ENCODE measurements at places on chromosomes 13 and 19. TPM values are rescaled to one million over a fixed set of nuclear protein-coding genes. Genes with fewer than 3 reads are reported as not detected.

- DNase-seq, result no peak
These were observed 54.5 kb downstream of the RAB20 start for GRCh38 chr13:110506859-110507566.

DNA sequence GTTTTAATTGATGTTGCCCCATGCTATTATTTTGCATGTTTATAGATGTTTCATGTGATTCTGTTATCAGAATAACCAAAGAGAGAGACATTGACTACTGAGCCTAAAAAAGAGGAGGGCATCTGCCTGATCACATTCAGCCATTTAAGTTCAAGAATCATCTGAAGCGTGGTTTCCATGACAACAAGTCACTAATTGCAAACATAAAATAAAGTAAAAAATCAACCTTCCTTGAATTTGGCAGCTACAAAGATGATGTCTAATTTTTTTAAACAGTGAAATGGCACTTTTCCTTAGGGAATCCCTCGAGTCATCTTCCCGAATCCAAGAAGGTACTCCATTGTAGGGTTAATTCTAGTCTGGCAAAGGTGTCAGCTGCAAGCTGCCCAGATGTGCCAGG lies 884.2 kb downstream of the DIAPH3 start:
- DNase-seq, result no peak

- DNase-seq, result no peak
These were observed 49.2 kb downstream of the GADD45B start for GRCh38 chr19:2524840-2525723.

DNA sequence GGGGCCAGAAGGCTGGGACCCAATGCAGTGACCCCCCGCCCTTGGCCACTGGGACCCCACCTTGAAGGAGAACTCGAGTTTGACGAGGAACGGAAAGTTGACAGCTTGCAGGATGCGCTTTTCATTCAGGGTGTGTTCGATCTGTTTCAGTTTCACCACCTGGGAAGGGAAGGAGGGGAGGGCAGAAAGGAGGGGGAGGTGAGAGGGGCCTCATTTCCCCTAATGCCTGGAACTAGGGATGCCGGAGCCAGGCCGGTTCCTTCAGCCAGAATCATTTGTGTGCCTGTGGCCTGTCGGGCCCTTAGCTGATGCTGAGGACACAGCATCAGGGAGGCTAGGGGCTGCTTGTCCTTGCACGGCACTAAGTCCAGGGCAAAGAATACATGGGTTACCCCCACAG lies 12.2 kb upstream of the SAMD1 start:
- DNase-seq, result no peak

GRCh38 chr13:72567566-72567965 lies 159.9 kb downstream of the MZT1 start:
- DNase-seq, result no peak

- DNase-seq, result no peak
These were observed 416.2 kb downstream of the DIAPH3 start for GRCh38 chr13:59747529-59747928.

DNA sequence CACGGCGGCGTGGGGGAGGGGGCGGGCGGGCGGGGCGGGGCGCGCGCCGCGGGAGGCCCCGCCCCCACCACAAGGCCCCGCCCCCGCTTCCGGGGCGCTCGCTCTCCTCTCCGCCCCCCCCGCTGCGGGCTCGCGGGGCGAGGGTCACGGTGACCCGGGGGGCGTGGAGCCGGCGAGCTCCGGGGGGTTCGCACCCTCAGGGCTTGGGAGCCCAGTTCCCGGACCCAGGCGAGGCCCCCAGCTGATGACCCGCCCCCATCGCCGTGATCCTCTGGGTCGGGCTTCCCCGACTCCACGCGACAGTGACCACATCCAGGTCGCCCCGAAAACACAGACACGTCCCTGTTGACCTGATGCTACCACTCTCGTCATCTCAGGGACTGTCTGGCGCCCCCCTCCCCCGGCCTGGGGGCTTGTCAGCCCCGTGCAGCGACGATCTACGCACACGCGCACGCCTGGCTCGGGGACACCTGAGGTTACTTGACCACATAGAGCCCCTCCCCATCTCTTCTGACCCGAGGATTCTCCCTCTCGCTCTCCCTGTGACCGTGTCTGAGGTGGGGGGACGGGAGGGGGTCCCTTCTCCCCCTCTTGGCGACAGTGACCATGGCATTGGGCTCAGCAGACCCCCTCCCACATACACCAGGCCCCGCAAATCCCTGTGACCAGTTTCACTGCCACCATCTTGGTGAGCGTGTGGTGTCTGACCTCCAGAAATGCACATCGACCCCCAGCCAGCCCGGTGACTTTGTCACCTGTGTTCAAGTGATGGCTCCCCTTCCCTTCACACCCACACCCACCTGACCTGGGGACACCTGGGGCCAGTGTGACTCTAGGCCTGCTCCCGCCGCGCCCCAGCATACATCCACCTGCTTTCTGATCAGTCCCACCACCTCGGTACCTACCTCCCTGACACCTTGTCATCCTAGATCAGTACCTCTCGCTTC lies 670 bp downstream of the MAP2K7 start:
- DNase-seq, result no peak

GRCh38 chr13:45895881-45896280 lies 44.3 kb upstream of the SIAH3 start:
- DNase-seq, result no peak

GRCh38 chr19:39679791-39680168 lies 24.1 kb downstream of the LGALS16 start:
- no peak for DNase-seq

DNA sequence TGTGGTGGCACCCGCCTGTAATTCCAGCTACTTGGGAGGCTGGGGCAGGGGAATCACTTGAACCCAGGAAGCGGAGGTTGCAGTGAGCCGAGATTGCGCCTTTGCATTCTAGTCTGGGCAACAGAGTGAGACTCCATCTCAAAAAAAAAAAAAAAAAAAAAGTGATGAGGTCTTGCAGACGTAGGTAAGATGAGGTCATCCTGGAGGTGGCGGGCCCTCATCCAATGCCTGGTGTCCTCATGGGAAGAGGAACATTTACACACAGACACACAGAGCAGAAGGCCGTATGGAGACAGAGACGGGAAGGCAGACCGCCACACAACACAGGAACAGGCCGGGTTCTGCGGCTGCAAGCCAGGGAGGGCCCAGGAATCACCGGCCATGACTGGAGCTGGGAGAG lies 4.4 kb downstream of the CACTIN start:
- DNase-seq, result no peak

GRCh38 chr19:31448221-31448657 lies 99.0 kb upstream of the TSHZ3 start:
- peak; percentile 61 for DNase-seq

DNA sequence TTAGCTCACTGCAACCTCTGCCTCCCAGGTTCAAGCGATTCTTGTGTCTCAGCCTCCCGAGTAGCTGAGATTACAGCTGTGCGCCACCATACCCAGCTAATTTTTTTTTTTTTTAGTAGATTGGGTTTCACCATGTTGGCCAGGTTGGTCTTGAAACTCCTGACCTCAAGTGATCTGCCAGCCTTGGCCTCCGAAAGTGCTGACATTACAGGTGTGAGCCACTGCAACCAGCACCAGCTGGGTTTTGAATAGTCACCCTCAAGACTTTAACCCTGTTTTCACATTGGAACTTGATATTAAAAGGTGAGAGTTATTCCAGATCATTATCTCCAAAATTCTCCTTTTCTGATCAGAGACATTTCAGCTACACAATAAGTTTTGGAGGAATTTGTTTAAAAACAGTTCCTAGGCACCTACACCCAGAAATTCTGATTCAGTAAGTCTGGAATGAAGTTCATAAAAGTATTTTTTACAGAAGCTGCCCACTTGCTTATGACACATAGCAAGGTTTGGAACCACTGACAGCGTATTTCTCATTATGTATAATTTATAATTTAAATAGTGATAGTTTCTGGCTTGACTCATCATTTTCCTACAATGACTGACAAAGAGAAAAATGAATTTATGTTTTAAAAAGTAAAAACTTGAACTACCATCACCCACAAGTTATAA lies 417.3 kb downstream of the DIAPH3 start:
- no peak for DNase-seq

DNA sequence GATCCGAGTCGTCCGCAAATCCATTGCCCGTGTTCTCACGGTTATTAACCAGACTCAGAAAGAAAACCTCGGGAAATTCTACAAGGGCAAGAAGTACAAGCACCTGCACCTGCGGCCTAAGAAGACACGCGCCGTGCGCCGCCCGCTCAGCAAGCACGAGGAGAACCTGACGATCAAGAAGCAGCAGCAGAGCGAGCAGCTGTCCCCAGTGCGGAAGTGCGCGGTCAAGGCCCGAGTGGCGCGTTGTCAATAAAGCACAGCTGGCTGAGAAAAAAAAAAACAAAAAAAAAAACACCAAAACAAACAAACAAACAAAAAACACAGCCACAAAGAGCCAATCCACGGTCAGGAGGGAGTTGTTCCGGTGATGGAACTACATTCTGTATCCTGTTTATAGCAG lies 4.7 kb upstream of the GNA15 start:
- DNase-seq, result no peak

DNA sequence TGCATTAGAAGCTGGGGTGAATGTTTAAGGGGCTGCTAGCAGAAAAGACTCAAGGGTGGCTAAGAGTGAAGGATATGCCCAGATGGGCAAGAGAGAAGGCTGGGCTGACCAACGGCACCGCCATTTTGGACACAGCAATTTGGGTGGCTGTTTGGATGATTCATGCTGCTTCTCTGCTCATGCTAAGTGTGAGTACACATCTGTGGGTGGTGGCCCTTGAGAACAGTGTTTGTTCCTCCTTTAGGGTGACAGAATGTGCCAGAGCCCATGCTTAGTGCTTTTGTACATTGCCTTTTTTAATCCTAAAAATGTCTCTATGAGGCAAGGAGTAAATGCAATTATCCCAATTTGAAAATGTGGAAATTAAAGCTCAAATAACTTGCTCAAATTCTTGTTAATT lies 9.8 kb downstream of the CBY2 start:
- DNase-seq, result no peak

GRCh38 chr13:76231522-76232167 lies 595.5 kb downstream of the LMO7 start:
- DNase-seq, result no peak

DNA sequence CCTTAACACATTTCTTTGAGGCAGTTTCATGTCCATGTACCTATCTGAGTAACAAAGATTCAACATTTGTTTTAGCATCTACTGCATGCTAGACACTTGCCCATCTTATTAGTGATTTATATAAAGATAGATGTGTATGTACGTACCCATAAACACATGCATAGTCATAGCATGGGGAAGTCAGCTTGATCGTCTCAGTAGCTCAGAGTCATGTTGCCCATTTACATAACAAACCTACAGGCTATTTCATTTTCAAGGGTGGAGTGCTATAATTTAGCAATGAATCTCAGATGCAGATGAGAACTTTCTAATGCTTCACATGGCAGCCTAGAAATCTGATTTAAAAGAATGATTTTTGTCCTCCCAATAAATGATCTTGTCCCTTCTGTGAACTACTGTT lies 23.5 kb downstream of the FLT1 start:
- no peak for DNase-seq

- DNase-seq, result no peak
These were observed 136.3 kb downstream of the SPRY2 start for GRCh38 chr13:80204642-80205041.

- no peak for DNase-seq
These were observed 12.7 kb downstream of the SUGT1 start for GRCh38 chr13:52665325-52665724.

- no peak for DNase-seq
These were observed 8.7 kb downstream of the BRD4 start for GRCh38 chr19:15323496-15324235.

GRCh38 chr13:108210551-108210950 lies 4.8 kb downstream of the LIG4 start:
- DNase-seq, result no peak

DNA sequence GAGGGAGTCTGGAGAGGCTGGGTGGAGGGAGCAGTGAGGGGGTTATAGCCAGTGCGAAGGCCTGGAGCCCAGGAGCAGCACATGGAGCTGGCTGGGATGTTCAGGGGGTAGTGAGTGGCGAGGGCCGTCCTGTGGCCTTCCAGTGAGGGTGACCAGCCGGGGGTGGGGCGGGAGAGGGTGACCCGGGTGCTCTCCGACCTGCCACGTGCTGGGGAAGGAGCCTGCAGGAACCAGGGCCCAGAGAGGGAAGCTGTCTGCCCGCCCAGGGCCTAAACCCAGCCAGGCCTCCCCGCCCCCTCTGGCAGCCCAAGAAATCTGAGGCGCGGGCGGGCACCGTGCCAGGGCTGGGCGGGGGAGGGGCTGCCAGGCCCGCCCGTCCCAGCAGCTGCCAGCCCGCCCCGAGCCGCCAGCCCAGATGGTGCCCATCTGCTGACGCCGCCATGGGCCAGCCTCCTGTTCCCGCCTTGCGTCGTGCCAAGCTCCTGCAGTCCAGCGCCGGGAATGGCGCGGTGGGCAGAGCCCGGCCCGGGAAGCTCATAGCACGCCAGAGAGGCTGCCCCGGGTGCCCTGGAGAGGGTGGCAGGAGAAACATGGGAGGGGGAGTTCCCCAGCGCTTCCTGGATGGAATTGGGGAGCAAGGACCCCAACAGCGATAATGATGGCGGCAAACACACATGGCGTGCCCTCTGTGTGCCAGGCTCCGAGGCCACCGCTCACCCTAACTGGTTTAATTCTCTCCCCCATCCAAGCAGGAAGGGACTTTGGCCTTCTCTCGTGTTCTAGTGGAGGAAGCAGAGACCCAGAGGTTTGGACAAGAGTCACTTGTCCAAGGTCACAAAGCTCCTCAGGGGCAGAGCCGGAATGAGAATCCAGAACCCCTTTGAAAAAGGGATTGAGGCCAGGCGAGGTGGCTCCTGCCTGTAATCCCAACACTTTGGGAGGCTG lies 21.5 kb downstream of the NFIC start:
- no peak for DNase-seq

- peak; percentile 82 for DNase-seq
These were observed 2.7 kb downstream of the ALDH16A1 start for GRCh38 chr19:49455773-49456172.

Gene TUBA3C
- not detected for polyA plus RNA-seq

Gene MBD3L2
- not detected for polyA plus RNA-seq

Gene EPS8L1
- 2.7 TPM for polyA plus RNA-seq

Gene TTYH1
- 4.1 TPM for polyA plus RNA-seq

Gene TTC9B
- polyA plus RNA-seq, result not detected

Gene PRODH2
- not detected for polyA plus RNA-seq

Gene KBTBD7
- polyA plus RNA-seq, result 8.9 TPM

Gene TINCR
- polyA plus RNA-seq, result 4.8 TPM

Gene CD177
- polyA plus RNA-seq, result 0.30 TPM

Gene TRPM4
- polyA plus RNA-seq, result 34.3 TPM

Gene MEDAG
- polyA plus RNA-seq, result 10.0 TPM

Gene SULT2B1
- polyA plus RNA-seq, result not detected

Measured in muscle of arm (tissue), 14 donors.